ENCODE measurements at places on chromosomes 3 and 15.

DNA sequence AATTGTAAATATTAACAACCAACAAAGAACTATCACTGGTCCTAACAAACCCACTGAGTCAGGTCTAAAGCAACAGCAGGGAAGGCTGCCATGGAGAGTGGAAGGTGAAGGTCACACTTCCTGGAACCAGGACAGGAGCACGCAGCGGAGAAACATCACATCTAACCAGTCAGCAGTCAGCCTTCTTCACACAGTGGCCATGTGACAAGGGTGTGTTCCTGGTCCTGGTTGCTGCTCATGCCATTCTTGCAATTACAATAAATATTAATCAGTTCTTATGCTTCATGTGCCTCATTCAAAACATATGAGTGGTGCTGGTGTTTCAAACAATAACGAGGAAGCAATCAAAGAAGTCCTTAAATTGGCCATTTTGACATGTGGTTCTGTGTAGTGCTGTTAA, 162.8 kb downstream of the ARRDC4 start:
- peak; percentile 25 for DNase-seq

GRCh38 chr15:79643393-79643792, 211.3 kb downstream of the MINAR1 start:
- no peak for DNase-seq

GRCh38 chr3:66140106-66140505, 80.7 kb upstream of the SLC25A26 start:
- no peak for DNase-seq

DNA sequence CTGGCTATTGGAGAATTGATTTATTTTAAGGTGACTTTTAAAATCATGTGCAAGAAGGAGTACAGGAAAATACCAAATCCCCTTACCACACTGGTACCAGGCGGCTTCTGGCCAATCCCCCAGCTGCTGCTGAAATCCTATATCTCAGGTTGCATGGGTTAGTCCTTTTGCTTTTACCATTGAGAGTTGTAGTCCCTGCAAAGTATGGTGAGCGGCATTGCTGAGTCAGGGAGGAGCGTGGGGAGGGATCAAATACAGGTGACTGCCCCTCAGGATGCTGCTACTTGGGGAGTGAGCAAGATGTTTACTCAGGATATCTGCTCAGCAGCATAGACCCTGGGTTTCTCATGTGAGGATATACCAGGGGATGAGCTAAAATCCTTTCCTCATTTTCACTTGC, 131.9 kb upstream of the STAC start:
- DNase-seq = no peak
